ENCODE measurements at places on chromosomes 2 and 18. TPM values are rescaled to one million over a fixed set of nuclear protein-coding genes. Genes with fewer than 3 reads are reported as not detected.

DNA sequence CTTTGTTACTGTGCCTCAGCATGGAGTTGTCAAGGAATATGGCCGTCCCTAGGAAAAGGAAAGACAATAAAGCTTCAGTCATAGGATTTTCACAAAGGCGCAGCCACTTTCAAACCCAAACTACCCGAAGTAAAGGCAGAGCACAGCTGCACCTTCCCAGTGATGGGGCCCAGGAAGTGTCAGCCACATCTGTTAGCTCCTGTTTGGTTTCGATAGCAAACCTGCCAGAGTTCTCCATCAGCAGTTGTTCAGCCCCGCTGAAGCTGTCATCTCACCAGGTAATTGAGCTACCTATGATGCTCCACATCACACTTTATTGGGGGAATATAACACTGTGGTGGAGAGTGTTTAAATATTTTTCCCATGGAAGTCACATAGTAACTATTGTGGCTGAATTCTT is 80.7 kb downstream of the LRATD1 start:
- H3K4me1 ChIP-seq, result no peaks in the 10 kb centered on the region
- H3K4me3 ChIP-seq, result no peak overlapping the region
- no peak overlapping the region for H3K27ac ChIP-seq
- H3K36me3 ChIP-seq, result no peaks in the 10 kb centered on the region
- H3K27me3 ChIP-seq, result no peaks in the 10 kb centered on the region
- no peak for DNase-seq

GRCh38 chr2:201440182-201440581 is 11.1 kb downstream of the TRAK2 start:
- H3K4me1 ChIP-seq, result peaks cover 9% of the 10 kb centered on the region
- H3K27me3 ChIP-seq, result no peaks in the 10 kb centered on the region
- no peak overlapping the region for H3K4me3 ChIP-seq
- DNase-seq, result no peak

- no peaks in the 10 kb centered on the region for H3K36me3 ChIP-seq
- H3K27me3 ChIP-seq, result no peaks in the 10 kb centered on the region
Observed at GRCh38 chr2:145931781-145932395, 1412.0 kb upstream of the ZEB2 start.

- H3K36me3 ChIP-seq, result no peaks in the 10 kb centered on the region
- H3K27ac ChIP-seq, result no peak overlapping the region
- DNase-seq, result no peak
- peaks cover 11% of the 10 kb centered on the region for H3K4me1 ChIP-seq
- H3K27me3 ChIP-seq, result no peaks in the 10 kb centered on the region
Observed at GRCh38 chr2:208037564-208038487, 12.5 kb upstream of the PLEKHM3 start.

GRCh38 chr2:132790207-132790785 is 120.3 kb upstream of the LYPD1 start:
- H3K27me3 ChIP-seq, result no peaks in the 10 kb centered on the region
- DNase-seq, result no peak
- no peaks in the 10 kb centered on the region for H3K4me1 ChIP-seq
- no peaks in the 10 kb centered on the region for H3K36me3 ChIP-seq

DNA sequence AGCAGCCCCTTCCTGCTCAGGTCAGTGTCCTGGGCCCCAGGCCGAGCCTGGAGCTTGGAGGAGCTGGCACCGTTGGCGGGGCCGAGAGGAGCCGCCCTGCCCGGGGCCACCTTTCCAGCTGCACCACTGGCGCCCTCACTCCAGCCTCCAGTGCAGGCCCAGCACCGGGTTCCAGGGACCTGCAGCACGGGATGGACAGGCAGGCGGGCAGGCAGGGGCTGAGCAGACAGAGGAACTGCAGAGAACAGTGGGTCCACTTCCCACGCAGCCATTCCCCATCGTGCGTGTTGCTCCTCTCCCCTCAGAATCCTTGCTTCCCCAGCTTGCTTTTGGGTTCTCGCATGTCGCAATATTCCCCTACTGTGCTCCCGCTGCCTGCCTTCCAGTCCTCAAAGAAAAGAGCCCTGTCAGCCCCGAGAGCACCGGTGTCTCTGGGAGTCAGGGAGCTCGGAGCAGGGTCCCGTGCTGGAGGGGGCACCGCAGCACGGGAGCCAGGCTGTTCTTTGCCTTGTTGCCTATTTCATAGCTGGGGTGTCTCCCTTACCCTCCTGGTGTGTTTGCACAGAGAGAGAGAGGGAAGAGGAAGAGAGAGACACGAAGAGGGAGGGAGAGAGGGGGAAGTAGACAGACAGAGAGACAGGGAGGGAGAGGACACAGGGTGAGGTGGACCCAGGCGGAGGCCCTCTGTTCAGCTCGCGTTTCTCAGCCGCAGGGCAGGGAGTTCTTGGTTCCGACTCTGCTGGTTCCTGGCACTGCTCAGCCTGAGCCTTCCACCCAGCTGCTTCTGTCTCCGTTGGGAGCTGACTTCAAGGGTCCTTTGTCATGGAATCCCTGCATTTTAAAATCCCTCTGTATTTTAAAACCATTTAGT is 126.0 kb downstream of the MBP start:
- H3K4me3 ChIP-seq, result no peak overlapping the region
- H3K4me1 ChIP-seq, result no peaks in the 10 kb centered on the region
- H3K36me3 ChIP-seq, result no peaks in the 10 kb centered on the region
- H3K27ac ChIP-seq, result no peak overlapping the region

The CHRND gene
- total RNA-seq, result 0.39 TPM

The C2orf72 gene
- not detected for total RNA-seq

The SRD5A2 gene
- total RNA-seq, result not detected

The SDC1 gene
- total RNA-seq, result 74.2 TPM

DNA sequence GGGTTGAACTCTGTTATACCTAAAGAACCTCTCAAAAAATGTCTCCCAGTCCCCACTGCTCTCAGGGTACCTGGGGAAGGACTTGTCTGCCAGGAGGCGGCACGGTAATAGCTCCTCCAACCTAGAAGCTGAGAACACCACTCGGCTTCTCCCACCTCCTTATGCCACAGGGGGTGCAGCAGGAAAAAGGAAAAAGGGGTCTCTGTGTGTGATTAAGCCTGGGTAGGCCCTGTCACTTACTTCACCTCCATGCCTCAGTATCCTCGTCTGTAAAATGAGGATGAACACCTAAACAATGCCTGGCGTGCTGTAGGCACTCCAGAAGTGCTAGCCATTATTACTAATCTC is 76.6 kb downstream of the EMX1 start:
- no peak for DNase-seq
- no peaks in the 10 kb centered on the region for H3K27me3 ChIP-seq
- no peak overlapping the region for H3K4me3 ChIP-seq
- no peaks in the 10 kb centered on the region for H3K36me3 ChIP-seq
- H3K27ac ChIP-seq, result no peak overlapping the region
- no peaks in the 10 kb centered on the region for H3K4me1 ChIP-seq

The ANKRD30B gene
- 9.7 TPM for total RNA-seq

- no peaks in the 10 kb centered on the region for H3K27me3 ChIP-seq
- no peak overlapping the region for H3K4me3 ChIP-seq
- no peak overlapping the region for H3K27ac ChIP-seq
- peaks cover 11% of the 10 kb centered on the region for H3K4me1 ChIP-seq
- no peak for DNase-seq
Observed at GRCh38 chr2:99348173-99348572, 11.0 kb downstream of the EIF5B start.

DNA sequence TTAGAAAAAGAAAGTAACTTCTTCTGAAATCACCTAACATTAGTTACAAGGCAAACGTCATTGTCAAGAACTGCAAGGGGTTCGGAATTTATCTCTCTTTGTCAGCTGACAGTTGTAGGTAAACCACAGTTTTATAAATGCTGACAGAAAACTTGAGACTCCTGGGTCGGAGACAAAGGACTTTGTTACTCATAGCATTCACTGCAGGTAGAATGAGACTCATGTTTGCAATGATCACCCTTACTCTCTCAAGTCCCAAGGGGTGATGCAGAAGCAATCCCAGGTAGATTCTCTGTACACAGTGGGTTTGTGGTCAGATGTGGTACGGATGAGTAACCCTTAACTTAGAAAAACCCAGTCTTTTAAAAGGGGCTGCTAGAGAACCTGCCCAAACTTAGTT is 757.8 kb downstream of the TRIB2 start:
- DNase-seq, result no peak
- H3K36me3 ChIP-seq, result no peaks in the 10 kb centered on the region
- no peak overlapping the region for H3K27ac ChIP-seq
- no peak overlapping the region for H3K4me3 ChIP-seq
- no peaks in the 10 kb centered on the region for H3K27me3 ChIP-seq

DNA sequence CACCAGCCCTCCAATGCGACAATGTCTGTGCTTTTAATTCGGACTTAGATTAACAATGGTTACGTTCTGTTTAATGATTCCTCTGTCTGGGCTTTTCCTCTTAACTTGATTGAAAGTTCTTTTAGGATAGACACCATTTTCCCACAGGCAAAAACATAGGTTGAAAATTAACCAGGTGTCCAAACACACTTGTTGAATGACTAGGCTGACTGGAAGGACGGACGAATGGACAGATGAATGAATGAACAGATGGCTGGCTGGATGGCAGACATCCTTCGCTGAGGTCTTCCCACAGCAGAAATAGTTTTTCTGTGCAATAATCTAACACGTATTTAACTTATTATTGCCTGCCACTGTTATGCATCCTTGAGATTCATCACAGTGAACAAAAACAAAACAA is 298.8 kb downstream of the SRBD1 start:
- no peak overlapping the region for H3K27ac ChIP-seq
- H3K27me3 ChIP-seq, result no peaks in the 10 kb centered on the region
- H3K4me3 ChIP-seq, result no peak overlapping the region
- no peaks in the 10 kb centered on the region for H3K4me1 ChIP-seq
- H3K36me3 ChIP-seq, result no peaks in the 10 kb centered on the region

DNA sequence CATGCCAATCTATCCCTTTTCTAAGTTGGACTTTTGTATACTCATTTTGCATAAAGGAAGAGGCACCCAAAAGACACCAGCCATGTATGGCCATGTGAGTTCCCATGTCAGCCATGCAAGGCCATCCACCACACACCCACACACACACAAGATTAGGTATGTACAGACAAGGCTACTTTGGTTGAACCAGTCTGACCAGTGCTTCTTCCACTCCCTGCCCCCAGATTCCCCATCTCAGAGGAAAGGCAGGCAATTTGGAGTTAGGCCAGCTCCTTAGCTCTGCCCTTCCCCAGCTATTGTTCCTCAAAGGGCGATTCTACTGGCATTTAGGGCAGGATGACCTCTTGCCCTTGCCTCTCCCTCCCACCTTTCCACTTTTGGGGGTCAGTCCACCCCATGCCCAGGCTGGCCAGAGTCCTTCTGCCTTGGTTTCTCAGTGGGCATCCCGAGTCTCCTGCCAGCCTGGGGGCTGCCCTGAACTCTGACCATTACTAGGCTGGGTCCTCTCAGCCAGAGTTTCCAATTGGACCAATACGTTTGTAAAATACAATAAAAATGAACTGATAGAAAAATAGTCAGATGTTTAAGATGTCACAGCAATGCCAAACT is 101.1 kb downstream of the ZBTB7C start:
- DNase-seq, result no peak
- H3K4me3 ChIP-seq, result no peak overlapping the region
- no peak overlapping the region for H3K27ac ChIP-seq
- no peaks in the 10 kb centered on the region for H3K36me3 ChIP-seq
- peaks cover 6% of the 10 kb centered on the region for H3K4me1 ChIP-seq
- no peaks in the 10 kb centered on the region for H3K27me3 ChIP-seq

The SERPINB10 gene
- total RNA-seq, result not detected
